Left renal cortex interstitium (tissue), 4 donors: ENCODE measurements at places on chromosomes 13 and 19. TPM values are rescaled to one million over a fixed set of nuclear protein-coding genes. Genes with fewer than 3 reads are reported as not detected.

ZNF525 gene
- 12.5 TPM for polyA plus RNA-seq

TTC9B gene
- polyA plus RNA-seq: 0.14 TPM

VSTM2B gene
- 0.32 TPM for polyA plus RNA-seq

ARHGEF7 gene
- 58.7 TPM for polyA plus RNA-seq

DCT gene
- polyA plus RNA-seq: 0.55 TPM

ADGRE3 gene
- polyA plus RNA-seq: 0.09 TPM

GDF15 gene
- 5.5 TPM for polyA plus RNA-seq

TMPRSS9 gene
- polyA plus RNA-seq: 0.88 TPM

ATXN8OS gene
- polyA plus RNA-seq: 0.18 TPM

GAPDHS gene
- not detected for polyA plus RNA-seq

ALKBH7 gene
- polyA plus RNA-seq: 92.1 TPM

CEACAM8 gene
- 0.25 TPM for polyA plus RNA-seq

ZNF100 gene
- polyA plus RNA-seq: 19.5 TPM

SHFL gene
- 29.3 TPM for polyA plus RNA-seq

CCDC70 gene
- not detected for polyA plus RNA-seq

RHPN2 gene
- polyA plus RNA-seq: 17.5 TPM

DLEU7 gene
- polyA plus RNA-seq: 1.2 TPM
